ENCODE measurements at places on chromosomes 1 and 21.

GRCh38 chr1:245493029-245493428, 338.2 kb downstream of the KIF26B start:
- DNase-seq: no peak

DNA sequence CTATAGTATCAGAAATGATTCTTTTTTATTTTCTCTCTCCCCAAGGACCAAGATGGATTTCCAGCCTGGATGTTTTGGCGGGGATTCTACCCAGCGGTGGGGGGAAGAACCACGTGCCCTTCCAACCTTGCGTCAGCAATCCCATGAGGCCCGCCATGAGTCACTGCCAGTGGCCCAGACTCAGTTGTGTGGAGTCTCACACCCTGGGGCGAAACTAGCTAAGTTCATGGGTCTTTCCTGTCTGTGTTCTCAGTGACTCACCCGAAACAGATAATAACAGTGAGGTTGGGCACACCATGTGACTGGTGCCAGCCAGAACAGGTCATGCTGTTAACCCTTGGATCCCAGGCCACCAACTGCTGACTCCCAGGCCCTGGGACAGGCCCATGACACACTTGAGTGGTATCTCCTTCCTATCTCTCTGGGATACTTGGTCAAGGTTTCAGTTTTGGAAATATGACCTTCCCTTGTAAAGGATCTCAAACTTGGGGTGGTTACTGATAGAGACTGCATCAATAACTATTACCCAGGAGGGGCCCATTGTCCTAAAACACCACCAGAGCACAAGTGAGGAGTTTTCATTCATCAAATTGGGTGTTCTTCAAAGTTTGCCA, 98.0 kb upstream of the DUSP10 start:
- peak; percentile 81 for DNase-seq

DNA sequence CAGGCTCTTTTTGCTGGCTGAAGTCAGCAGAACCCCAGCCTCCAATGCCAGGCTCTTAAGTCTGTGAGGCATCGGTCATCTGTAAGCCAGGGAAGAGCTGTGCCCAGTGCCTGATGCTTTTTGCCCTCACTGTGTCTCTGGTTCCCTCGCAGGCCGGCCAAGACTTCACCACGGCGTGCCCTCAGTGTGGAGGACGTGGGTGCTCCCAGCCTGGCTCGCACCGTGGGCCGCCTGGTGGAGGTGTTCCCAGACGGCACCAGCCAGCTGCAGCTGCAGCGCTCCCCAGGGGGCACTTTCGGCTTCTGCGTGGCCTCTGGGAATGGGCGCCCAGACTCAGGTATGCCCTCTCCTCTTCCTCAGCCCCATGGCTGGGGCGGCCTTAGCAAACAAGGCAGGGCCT, 32.5 kb downstream of the KIAA1614 start:
- DNase-seq: no peak

GRCh38 chr1:96178053-96178452, 543.5 kb upstream of the PTBP2 start:
- no peak for DNase-seq

DNA sequence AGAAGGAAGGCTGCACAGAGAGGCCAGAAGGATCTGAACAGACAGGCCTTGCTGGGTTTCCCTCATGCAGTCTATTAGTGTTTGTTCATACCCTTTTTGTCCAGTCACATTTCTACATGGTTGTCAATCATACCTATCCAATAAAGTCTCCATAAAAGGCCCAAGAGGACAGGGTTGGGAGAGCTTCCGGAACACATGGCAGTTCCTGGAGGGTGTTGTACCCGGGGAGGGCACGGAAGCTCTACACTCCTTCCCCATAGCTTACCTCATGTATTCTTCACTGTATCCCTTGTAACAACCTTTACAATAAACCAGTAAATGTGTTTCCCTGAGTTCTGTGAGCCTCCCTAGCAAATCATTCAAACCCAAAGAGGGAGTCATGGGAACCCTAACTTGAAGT, 28.0 kb downstream of the MCOLN2 start:
- DNase-seq: no peak

- DNase-seq: no peak
These were observed 134.3 kb upstream of the ZBTB40 start for GRCh38 chr1:22317231-22317919.

DNA sequence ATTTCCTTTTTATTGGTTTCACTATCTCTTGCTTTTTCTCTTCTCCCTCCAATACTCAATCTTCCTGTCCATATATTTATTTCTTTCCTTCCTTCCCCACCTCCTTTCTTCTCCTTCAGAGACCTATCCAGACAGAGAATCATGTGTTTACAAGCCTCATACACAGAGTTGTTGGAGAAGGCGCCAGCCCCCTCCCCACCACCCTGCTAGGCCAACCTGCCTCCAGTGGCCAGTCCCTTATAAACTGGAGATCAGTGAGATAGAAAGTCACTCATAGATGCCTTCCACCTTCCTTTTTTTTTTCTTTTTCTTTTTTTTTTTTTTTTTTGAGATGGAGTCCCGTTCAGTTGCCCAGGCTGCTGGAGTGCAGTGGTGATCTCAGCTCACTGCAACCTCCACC, 53.3 kb downstream of the CD247 start:
- DNase-seq: no peak

GRCh38 chr1:41450747-41451285, 33.7 kb downstream of the EDN2 start:
- DNase-seq: no peak

GRCh38 chr1:1162597-1163537, 10.8 kb upstream of the TTLL10 start:
- DNase-seq: no peak

DNA sequence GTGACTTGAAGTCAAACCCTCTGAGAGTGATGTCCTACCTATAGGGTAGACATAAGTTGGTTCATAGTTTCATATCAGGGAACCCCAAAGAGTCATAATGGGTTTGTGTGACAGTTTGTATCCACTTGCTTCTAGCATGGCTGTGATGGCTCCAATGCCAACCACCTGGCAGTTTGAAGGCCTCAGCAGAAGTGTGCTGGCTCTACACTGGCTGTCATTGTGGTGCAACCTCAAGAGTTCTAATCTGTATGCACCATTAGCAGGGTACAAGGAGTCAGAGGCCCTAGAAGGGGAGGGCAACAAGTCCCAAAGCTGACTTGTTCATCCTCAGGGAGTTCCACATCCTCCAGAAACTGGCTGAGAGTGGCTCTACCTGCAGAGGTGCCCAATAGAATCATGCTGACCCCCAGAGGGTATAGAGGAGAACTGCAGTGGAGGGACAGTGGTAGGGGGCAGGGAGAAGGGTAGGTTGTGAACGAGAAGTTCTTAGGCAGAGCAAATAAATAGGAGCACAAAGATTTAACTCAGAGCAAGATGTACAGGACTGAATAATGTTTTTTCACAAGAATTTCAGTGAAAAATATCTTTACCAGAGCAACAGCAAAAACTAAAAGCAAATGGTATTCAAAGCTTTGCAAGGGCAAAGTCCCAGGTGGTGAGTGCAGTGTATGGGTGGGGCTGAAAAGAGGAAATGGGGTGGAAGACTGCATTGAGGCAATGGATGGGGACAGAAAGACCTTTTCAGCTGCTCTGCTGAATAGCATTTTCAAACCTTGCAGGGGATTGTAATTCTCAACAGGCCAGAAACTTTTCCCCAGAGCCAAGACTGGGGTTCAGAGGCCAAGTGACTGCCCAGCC, 3.2 kb downstream of the FCRL2 start:
- DNase-seq: no peak

- DNase-seq: no peak
These were observed 21.4 kb downstream of the WNT9A start for GRCh38 chr1:227926216-227926791.

- no peak for DNase-seq
These were observed 881.5 kb downstream of the LTN1 start for GRCh38 chr21:28111151-28111619.

GRCh38 chr1:204335533-204335932, 24.2 kb downstream of the PLEKHA6 start:
- DNase-seq: no peak

GRCh38 chr1:10471411-10472219, 714 bp downstream of the DFFA start:
- DNase-seq: no peak

GRCh38 chr1:8590721-8591351, 226.6 kb downstream of the RERE start:
- no peak for DNase-seq

DNA sequence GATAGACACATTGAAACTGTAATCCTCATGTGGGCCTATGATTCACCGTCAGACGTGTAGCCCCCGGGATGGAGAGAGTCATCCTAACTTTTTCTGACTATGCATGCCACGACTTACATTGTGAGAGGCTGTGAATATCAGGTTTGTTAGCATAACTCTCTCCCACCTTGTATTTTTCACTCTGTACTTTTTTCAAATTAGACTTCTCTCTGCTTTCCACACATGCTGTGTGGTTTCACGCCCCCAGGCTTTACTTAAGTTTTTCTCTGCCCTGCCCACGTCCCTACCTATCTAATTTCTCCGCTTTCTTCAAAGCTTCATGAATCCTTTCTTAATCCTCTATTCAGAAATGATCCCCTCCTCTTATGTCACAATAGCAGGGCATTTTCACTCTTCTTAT, 3.4 kb upstream of the NCAM2 start:
- no peak for DNase-seq

- DNase-seq: no peak
These were observed 22.3 kb downstream of the SLC9A1 start for GRCh38 chr1:27132624-27133023.

DNA sequence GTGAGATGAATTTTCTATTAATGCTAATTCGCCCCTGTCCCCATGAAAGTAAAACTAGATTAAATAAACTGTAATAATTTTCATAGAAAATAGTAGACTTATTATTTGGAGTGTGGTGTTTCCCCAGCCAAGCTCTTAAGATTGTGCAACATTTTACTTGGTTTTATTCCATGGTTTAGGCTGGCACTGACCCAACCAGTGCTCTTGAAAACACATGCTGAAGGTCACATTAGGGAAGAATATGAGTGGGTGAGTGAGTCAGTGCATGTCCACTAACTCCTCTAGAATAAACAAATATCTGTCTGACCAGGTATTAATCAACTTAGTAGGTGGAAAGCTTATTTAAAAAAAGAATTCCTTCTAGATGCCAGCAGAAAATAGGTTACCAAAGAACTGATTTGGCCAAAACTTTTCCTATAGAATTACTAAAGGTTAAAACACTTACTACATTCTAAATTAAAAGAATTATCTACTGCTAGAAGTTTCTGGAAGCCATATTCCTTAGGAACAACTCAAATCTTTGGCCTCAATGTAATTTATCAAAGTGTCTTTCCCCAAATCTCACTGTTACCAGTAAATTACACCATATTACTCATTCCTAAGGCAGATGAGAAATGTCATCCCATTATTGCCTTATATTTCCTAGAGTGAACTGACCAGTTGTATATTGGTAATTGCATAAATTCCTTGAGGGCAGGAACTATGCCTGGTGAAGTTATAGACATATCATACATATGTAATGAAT, 89.7 kb upstream of the RGS1 start:
- no peak for DNase-seq

DNA sequence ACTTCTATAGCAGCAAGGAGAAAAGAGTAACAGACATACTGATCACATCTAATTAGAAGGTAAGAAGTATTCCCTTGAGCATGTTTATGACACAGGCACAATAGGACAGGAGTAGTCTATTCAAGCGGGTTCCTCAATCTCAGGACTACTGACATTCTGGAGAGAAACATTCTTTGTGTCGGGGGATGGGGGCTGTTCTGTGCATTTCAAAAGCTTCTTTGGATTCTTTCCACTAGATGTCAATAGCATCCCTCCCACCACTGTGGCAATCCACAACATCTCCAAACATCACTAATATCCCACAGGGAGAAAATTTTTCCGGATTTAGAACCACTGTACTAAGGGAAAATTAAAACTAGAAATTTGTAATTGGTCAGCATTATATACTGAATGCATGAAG, 56.9 kb downstream of the ADAMTS5 start:
- no peak for DNase-seq

DNA sequence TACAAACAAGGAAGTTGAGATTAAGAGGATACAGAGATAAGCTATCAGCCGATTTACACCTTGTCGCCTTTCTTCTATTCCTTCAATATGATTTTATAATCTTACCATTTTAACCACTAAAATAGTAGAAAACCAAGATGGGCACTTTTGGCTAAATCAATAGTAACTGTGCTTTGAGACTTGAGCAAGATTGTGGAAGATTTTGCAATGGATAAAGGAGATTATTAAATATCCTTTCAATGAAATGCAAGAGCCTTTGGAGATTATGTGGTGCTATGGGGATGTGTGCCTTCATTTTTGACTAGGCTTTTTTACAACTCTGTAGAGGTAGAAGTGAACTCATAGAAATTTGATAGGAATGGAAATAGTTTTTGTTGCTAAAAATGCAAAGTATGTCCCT, 33.7 kb downstream of the ADAMTS1 start:
- DNase-seq: no peak

- DNase-seq: peak; percentile 61
These were observed 38.6 kb upstream of the ETS2 start for GRCh38 chr21:38766987-38767722.

DNA sequence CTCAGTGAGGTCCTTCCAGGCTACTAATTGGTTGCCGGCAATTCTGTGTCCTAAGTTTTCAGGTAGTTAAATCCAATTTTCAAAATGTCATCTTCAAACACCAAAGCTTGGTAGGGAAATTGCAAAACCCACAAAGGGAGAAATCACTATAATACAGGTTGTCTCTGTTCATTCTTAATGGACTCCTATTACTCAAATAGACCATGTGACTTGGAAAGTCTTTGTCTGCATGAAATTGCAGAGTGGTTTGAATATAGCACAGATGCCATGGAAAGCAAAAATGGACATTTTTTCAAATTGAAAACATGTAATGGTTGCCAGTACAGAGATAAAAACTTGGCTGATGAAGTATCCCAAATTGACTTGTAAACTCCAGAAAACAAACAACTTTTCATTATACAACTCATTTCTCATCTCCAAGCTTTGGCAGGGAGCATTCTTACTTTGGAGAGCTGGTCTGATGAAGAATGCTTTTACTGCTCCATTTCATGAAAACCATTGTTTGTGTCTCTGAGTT, 169.5 kb upstream of the PKN2 start:
- DNase-seq: no peak
